CD4-positive, alpha-beta T cell (primary cell): ENCODE measurements at places on chromosomes 2 and 18. TPM values are rescaled to one million over a fixed set of nuclear protein-coding genes. Genes with fewer than 3 reads are reported as not detected.
A peak's percentile ranks its signal among the peaks of the same experiment; 100 is the strongest.

- DNase-seq, result no peak
Measured at GRCh38 chr18:58727776-58728500, 56.7 kb downstream of the MALT1 start.

- DNase-seq, result peak; percentile 92
Measured at GRCh38 chr2:229922449-229923386, at the start of gene FBXO36. FBXO36 (plus strand) TSS chr2:229922503; CDS start chr2:229922514, 11 bp downstream.

DNA sequence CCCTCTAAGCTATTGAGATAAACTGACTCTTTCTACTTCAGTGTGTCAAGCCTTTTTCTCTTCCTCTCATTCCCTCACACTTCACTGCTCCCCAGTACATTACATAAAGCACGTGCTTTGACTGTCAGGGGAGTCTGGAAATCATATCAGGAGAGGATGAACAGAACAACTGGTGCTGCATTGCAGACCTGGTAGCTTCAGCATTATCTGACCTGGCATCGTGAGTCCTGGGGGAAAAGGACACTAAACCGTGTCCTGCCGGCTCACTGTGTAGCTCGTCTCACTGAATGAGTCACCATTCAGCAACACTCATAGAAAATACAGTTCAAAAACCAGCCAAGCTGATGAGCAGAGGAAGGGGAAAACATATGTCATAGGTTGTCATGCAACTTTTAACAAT lies 108.5 kb upstream of the UNC80 start:
- DNase-seq, result no peak

DNA sequence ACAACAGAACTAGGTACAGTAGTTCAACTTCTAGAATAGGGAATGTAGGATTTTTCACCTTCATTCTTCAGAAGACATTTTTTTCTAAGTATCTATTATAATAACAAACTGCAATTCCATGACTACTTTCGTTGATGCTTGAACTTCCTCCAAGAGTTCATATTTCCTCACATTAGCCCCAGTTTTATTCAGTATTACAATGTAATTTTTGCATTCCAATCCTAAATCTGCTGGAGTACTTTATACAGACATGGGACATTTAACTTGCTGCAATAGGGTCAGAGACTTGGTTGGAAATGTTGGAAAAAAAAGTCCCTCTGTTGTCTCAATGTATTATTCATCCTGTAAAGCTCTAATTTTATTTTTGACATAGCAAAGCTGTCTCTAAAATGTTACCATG lies 19.6 kb upstream of the FTCDNL1 start:
- DNase-seq, result no peak

DNA sequence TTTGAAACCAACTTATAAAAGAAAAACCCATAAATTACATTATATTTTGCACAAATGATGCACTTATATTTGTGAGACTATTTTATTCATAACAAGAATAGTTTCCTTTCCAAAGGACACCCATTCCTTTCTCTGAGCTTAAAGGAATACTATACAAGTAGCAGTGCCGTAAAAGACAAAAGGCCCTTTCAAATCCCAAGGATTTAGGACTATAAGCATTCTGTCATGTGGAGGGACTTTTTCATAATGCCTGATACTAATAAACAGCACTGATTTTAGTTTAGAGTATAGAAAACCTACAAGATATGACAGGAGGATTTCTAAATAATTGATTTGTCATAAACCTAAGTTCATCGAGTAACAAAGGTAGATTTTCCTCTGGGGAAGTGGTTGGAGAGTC lies 1134.2 kb upstream of the ZEB2 start:
- DNase-seq, result no peak

DNA sequence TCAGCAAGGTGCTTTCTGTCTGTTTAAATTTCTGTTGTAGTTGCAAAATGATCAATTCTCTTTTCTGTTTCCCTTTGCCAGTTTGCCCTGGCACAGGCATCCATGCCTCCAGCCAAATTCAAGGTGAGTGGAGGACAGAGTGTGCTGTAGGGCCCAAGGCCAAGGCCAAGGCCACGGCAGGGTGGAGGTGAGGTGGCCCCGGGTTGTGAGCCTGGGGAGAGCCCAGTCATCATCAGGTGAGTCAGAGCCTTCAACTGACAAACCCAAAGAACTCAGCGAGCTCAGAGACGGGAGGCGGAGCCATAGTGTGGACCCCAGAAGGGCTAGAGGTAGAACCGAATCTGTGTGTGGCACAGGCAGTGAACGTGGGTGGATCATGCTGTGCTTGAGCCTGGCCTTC lies 55.7 kb downstream of the BCL2L11 start:
- DNase-seq, result no peak

- no peak for DNase-seq
Measured at GRCh38 chr2:186728631-186729030, 34.8 kb downstream of the FAM171B start.

DNA sequence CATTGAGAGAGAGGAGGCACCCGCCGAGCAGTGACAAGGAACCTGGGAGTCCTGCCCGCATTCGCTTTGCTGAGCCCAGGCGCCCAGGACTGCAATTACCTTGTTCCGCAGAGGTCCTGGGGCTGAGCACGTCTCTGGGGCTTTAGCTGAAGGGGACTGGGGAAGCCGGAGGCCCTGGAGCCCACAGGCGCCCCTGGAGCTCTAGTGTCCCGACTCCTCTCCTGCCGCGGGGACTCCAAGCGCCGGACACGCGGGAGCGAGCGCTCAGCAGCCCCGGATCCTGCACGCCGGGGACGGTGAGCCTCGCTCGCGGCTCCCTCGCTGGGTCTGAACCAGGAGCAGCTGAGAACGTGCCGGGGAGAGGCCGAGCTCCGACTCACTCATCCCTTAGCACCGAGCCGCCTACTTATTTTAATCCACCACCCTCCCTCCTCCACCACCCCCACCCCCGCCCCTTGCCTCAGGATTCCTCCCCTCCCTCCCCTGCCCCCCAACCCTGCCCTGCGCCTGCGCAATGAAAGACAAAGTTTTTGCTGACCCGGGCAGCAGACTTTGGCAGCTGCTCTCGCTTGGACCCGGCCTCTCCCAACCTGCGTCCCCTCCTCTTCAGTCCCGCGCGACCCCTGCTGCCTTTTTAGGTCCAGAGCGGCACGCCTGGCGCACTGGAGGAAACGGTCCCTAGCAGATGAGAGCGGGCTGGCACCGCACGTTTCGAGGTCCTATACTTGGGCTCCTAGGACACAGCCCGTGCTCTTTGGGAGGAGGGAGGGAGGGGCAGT lies at the start of gene OSR1:
OSR1 (minus strand) TSS at position 382 of the 779 bp plus-strand sequence. CDS start 4,818 bp downstream, outside the sequence.
- DNase-seq, result no peak

GRCh38 chr2:187478719-187479118 lies 30.7 kb upstream of the CALCRL start:
- DNase-seq, result no peak

GRCh38 chr2:5464657-5465056 lies 227.5 kb upstream of the SOX11 start:
- no peak for DNase-seq

- no peak for DNase-seq
Measured at GRCh38 chr2:128320192-128320905, 1.7 kb upstream of the HS6ST1 start.

DNA sequence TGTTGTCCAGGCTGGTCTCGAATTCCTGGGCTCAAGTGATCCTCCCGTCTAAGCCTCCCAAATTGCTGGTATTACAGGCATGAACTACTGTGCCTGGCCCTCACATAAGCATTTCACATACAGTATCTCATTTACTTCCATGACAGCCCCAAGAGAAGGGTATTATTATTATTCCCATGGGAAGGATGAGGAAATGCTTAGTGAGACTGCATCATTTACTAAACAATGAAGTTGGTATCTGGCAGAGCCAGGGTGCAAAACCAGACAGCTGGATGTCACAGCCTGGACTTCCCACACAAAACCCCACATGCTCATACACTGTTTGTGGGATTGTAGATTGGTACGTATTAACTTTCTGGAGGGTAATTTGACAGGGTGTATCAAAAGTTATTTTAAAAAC lies 29.9 kb downstream of the DAPL1 start:
- DNase-seq, result no peak

- DNase-seq, result no peak
Measured at GRCh38 chr2:4964579-4964978, 727.6 kb upstream of the SOX11 start.

- DNase-seq, result no peak
Measured at GRCh38 chr2:181680055-181680936, at the start of gene NEUROD1. NEUROD1 (minus strand) TSS chr2:181680517; CDS start chr2:181678860, 1,657 bp downstream.

GRCh38 chr2:8604262-8604661 lies 77.6 kb upstream of the ID2 start:
- DNase-seq, result no peak

GRCh38 chr18:13222856-13223281 lies 4.3 kb downstream of the LDLRAD4 start:
- no peak for DNase-seq

- DNase-seq, result no peak
Measured at GRCh38 chr2:20984408-20984807, 59.5 kb downstream of the APOB start.

The CARF gene
- total RNA-seq, result 9.0 TPM

The EFHD1 gene
- not detected for total RNA-seq

The PRSS56 gene
- not detected for total RNA-seq

The RGPD4 gene
- 0.63 TPM for total RNA-seq

The KCNE4 gene
- total RNA-seq, result not detected

The POTEC gene
- total RNA-seq, result not detected
